ENCODE measurements at places on chromosomes 7 and 10.
A peak's percentile ranks its signal among the peaks of the same experiment; 100 is the strongest.

DNA sequence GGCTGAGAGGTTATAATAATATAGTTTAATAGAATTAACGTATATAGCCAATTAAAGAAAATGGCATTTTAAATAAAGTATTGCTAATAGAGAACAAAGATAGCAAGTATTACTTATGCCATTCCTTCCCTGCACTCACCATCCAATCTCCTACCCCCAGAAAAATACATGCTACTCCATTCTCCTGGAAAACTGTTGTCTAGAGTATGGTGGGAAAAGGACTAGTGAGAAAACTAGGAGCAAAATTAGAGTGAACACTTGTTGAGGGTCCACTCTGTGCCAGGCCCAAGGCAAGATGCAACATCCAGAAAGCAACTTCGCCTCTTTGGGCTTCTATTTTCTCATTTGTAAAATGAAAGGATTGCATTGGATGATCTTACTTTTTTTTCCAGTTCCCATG lies 149.1 kb downstream of the CPED1 start:
- DNase-seq = no peak

GRCh38 chr7:85806321-85806720 lies 619.5 kb upstream of the SEMA3D start:
- DNase-seq = no peak

DNA sequence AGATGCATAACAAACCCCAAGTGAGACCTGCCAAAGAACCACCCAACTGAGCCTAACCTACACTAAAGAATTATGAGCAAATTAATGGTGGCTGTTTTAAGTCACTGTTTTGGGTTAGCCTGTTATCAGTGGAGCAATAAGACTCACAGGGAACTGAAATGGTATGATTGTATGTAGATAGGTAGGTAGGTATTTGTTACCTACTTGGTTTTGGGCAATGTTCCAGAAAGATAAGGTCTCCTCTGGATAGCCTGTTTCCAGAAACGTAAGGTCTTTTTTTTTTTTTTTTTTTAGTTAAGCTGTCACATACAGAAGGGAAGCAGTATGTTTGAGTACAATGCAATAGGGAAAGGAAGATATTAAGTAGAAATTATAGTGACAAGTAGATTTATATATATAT lies 47.6 kb downstream of the PSMC2 start:
- DNase-seq = no peak

GRCh38 chr10:81969136-81969535 lies 94.1 kb downstream of the NRG3 start:
- DNase-seq = no peak

DNA sequence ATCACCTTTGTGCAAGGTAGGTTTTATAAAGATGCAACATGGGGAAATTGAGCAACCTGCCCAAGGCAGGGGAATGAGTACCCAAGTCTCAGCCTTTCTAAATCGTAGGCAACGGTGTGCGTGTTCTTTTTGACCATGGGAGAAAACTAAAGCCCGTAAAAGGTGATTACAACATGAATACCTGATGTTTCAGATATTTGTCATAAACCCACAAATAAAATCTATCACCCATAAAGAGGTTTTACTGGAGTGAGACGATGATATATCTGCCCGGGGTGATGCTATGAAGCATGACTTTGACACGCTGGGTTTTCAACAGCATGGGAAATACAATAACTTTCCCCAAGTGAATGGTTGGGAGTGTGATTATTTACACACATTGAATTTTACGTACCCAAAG lies 406.3 kb upstream of the KLF6 start:
- DNase-seq = no peak

GRCh38 chr10:26840938-26841732 lies 19.6 kb downstream of the ABI1 start:
- DNase-seq = no peak

GRCh38 chr10:119241066-119241465 lies 33.7 kb downstream of the GRK5 start:
- no peak for DNase-seq

GRCh38 chr10:108425283-108425964 lies 1260.9 kb upstream of the SORCS1 start:
- DNase-seq = no peak

DNA sequence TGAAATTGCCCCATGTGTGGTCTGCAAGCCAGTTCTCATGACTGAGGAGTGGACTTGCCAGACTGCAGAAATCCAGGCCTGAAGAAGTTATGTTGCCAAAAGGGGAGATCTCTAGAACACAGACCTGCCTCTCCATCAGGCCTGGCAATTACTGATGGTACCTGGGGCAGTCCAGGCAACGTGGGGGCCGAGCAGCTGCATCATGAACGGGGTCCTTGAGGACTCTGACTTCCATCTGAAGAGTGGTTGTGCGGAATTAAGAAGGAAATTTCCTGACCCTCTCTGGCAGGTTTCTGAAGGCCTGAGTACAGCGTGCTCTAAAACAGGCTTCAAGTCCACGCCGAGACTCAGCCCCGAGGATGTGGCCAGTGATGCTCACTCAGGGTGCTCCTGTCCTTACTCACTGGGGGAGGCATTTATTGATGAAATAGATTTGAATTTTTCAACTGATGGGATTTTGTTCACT lies 30.4 kb downstream of the RAMP3 start:
- no peak for DNase-seq

GRCh38 chr7:80609751-80610150 lies 28.7 kb upstream of the CD36 start:
- DNase-seq = no peak

DNA sequence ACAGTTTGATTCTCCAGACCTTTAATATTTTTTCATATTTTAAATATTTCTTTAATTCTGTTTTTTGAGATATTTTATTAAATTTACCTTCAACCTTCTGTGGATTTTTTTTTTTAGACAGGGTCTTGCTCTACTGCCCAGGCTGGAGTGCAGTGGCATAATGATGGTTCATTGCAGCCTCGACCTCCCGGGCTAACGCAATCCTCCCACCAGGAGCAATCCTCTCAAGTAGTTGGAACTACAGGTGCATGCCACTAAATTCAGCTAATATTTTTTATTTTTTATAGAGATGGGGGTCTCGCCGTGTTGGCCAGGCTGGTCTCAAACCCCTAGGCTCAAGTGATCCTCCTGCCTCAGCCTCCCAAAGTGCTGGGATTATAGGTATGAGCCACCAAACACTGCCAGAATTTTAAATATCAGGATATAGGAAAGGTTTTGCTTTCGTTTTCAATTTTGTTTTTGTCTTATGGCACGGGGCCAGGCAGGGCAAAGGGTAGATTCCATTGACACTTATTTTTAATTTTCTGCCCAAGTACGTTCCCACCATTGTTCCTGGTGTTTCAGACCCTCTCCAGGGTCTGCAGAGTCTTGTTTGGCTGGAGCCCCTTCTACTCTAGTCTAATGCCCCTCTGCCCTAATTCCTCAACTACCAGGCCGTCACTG lies 1.2 kb downstream of the TACC2 start:
- no peak for DNase-seq

GRCh38 chr10:69104994-69105790 lies 17.3 kb downstream of the SRGN start:
- no peak for DNase-seq

- no peak for DNase-seq
These were observed 12.5 kb downstream of the PROSER2 start for GRCh38 chr10:11835704-11836103.

GRCh38 chr10:56551037-56551436 lies 190.0 kb upstream of the ZWINT start:
- DNase-seq = no peak

DNA sequence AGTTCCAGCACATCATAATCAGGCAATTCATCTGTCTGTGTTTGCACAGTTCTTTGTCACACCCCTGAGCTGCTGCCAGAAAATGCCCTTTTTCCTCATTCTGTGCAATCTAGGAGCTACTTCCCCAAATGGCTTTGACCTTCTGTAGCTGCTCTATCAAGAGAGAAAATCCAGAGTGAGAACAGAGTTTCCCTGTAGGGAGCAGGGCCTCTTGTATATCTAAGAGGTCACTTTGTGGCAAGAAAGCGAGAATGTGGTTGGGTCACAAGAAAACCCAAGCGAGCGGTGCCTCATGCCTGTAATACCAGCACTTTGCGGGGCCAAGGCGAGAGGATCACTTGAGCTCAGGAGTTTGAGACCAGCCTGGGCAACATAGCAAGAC lies 24.3 kb downstream of the SLC29A3 start:
- DNase-seq = no peak

DNA sequence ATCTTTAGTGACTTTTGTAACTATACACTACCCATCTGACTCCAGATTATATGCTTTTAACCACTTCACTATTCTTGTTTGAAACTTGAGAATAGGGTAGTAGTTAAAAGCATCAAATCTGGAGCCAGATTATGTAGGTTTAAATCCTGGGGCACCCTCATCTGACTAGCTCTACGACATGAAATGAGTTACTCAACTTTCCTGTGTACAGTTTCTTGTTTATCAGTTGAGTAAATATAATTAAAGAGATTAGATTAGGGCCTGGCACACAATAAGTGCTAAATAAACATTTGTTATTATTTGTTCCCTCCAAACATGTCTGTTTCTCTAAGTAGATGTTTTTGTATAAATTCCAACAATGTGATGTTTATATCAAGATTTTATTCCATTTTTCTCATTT lies 485.3 kb upstream of the LRRTM3 start:
- DNase-seq = no peak

DNA sequence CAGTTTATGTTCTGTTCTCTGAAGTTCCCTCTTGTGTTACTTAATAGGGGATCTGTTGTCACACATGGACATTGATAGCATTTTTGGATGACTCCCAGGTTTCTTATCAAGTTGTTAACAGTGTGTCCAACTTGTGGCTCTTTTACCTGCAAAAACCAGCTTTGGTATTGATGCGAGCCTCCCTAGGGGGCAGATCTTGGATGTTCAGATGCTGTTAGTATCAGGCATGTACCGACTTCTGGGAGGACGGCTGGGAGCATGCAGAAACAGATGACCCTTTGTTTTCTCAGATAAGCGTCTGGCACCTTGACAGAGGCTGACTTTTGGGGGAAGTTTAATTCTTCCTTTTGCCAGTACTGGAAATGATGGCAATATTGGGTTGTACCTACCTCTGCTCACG lies 2.2 kb downstream of the PLPP4 start:
- DNase-seq = no peak

GRCh38 chr10:99845837-99846382 lies 63.5 kb downstream of the ABCC2 start:
- DNase-seq = peak; percentile 78

- DNase-seq = no peak
These were observed 250.3 kb downstream of the SNX13 start for GRCh38 chr7:17690030-17690429.

Data from stimulated activated CD4-positive, alpha-beta T cell treated with anti-CD3 and anti-CD28 coated beads, Interleukin-4, amount 100 ng/mL, for 24 hours (primary cell).